ENCODE measurements at places on chromosomes 16 and 17. TPM values are rescaled to one million over a fixed set of nuclear protein-coding genes. Genes with fewer than 3 reads are reported as not detected.

Gene HAP1
- not detected for total RNA-seq

Gene KRTAP4-7
- total RNA-seq: not detected

Gene C16orf96
- 0.61 TPM for total RNA-seq

Gene NHERF2
- total RNA-seq: 4.3 TPM

Gene AOC3
- total RNA-seq: 1.0 TPM

DNA sequence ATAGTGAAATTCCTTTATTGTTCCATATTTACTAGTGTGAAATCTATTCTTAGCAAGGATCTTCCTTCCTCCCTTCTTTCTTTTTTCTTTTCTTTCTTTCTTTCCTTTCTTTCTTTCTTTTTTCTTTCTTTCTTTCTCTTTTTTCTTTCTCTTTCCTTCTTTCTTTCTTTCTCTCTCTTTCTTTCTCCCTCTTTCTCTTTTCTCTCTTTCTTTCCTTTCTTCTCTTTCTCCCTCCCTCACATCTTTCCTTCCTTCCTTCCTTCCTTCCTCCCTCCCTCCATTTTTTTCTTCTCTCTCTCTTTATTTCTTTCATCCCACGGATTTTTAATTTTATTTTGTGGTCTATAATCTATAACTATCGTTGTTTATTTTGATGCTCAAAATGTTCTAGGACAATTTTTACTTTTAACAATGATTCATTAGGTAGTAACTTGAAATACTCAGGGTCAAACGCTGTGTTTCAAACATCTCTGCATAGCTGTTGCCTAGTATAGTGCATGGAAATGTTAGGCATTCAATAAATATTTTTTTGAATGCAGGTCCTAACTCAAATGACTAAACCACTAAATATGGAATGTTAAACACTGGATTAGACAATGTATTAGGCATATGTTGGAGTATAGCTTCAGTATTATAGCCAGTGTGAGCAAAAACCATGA lies 178.3 kb downstream of the MAP2K6 start:
- no peak for DNase-seq

DNA sequence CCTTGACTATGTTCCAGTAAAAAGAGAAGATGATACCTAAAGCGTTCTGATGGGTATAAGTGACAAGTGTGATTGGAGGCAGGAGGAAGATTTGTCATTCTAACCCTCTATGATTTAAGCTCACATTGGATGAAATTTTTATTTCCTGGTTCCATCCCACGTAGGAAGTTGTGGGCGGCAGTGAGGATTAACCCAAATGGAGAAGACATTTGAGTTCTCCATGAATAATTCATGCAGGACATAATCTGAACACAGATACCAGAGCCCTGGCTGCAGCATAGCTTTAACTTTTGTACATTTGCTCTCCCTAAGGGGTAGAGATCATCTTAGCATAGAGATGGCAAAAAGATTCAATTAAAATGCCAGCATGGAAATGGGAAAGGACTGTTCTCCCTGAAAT lies 146.3 kb downstream of the SLC39A11 start:
- no peak for DNase-seq

- no peak for DNase-seq
These were observed 23.6 kb downstream of the IRX5 start for GRCh38 chr16:54954220-54954619.

Measured in natural killer cell (primary cell).